ENCODE measurements at places on chromosomes 3 and 15. TPM values are rescaled to one million over a fixed set of nuclear protein-coding genes. Genes with fewer than 3 reads are reported as not detected.
A peak's percentile ranks its signal among the peaks of the same experiment; 100 is the strongest.

- H3K4me3 ChIP-seq: peak overlapping the region; percentile 72
- H3K27me3 ChIP-seq: no peaks in the 10 kb centered on the region
- H3K27ac ChIP-seq: peak overlapping the region; percentile 72
- H3K4me1 ChIP-seq: peaks cover 7% of the 10 kb centered on the region
- no peaks in the 10 kb centered on the region for H3K36me3 ChIP-seq
- no peak for DNase-seq
Observed at GRCh38 chr3:146542179-146542578, 2.2 kb downstream of the PLSCR1 start.

GRCh38 chr15:26772154-26773066, at the start of gene GABRB3:
Gene GABRB3, minus strand, starts transcription at chr15:26773066.
- no peak within 1 kb of the TSS for H3K27ac ChIP-seq
- peaks cover 4% of the 10 kb centered on the region for H3K27me3 ChIP-seq
- H3K4me1 ChIP-seq: no peaks in the 10 kb centered on the region
- DNase-seq: no peak

- H3K36me3 ChIP-seq: no peaks in the 10 kb centered on the region
- no peak overlapping the region for H3K27ac ChIP-seq
- H3K4me3 ChIP-seq: no peak overlapping the region
- no peak for DNase-seq
Observed at GRCh38 chr15:24898715-24899272, 56.0 kb upstream of the SNRPN start.

Gene GRM2
- 1.3 TPM for total RNA-seq

- peaks cover 5% of the 10 kb centered on the region for H3K36me3 ChIP-seq
- H3K4me1 ChIP-seq: no peaks in the 10 kb centered on the region
- H3K27me3 ChIP-seq: no peaks in the 10 kb centered on the region
- DNase-seq: no peak
Observed at GRCh38 chr3:194458131-194458530, 28.7 kb downstream of the ATP13A3 start.

Gene GXYLT2
- 7.4 TPM for total RNA-seq

DNA sequence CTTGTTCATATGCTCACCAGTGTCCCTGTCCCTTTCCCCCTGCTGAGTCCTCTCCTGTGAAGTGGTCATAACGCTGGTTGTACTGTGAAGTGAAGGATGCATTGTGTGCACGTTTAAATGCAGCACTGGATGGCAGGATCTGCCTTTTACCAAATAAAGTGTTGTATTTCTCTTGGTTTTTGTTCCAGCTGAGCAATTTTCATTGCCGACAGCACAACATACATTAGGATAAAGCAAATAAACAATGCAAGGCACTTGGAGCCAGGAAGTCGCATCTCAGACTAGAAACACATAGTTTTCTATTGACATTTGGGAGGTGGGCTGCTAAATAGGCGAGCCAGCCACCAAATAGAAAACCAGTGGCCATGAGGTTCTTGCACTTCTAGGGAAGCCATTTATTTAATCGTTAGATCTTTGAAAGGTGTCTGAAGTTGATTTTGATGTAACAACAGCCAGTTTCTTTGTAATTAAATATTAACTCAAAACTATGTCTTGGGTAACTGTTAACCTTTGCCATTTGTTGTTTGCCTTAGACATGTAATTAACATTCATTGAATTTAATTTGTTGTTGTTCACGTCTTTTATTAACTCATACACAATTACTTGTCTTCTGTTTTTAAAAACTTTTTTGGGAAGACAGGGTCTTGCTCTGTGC, 185.3 kb downstream of the FNDC3B start:
- no peak overlapping the region for H3K27ac ChIP-seq
- no peaks in the 10 kb centered on the region for H3K27me3 ChIP-seq
- no peak overlapping the region for H3K4me3 ChIP-seq
- DNase-seq: no peak
- no peaks in the 10 kb centered on the region for H3K4me1 ChIP-seq

Gene TMEM207
- total RNA-seq: not detected

Gene CDC25A
- total RNA-seq: 1.3 TPM

- no peaks in the 10 kb centered on the region for H3K27me3 ChIP-seq
- H3K27ac ChIP-seq: no peak overlapping the region
- no peak overlapping the region for H3K4me3 ChIP-seq
Observed at GRCh38 chr3:56988458-56989168, 71.9 kb upstream of the SPATA12 start.

DNA sequence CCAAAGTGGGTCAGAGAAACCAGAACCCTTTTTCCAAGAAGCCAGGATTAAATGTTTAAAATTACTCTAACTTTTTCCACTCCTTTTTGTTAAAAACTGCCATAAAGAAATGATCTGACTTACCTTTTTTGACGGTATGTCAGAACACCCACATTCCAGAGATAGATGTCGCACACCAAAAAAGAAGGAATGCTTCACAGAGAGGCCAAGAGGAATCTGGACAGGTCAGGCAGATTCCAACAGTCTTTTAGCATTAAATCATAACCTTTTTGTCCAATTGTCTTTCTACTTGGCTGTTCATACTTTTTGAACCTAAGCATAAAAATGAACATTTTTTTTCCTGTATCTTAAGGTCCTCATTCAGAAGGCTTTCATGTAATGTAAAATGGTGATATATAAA, 846.9 kb downstream of the NSUN3 start:
- H3K36me3 ChIP-seq: no peaks in the 10 kb centered on the region
- H3K27me3 ChIP-seq: no peaks in the 10 kb centered on the region
- no peaks in the 10 kb centered on the region for H3K4me1 ChIP-seq
- H3K4me3 ChIP-seq: no peak overlapping the region
- DNase-seq: no peak

- DNase-seq: no peak
Observed at GRCh38 chr3:13167064-13167743, 94.0 kb upstream of the IQSEC1 start.
